ENCODE measurements at places on chromosomes 3 and 15. TPM values are rescaled to one million over a fixed set of nuclear protein-coding genes. Genes with fewer than 3 reads are reported as not detected.

LRRC58 gene
- total RNA-seq: 51.2 TPM

PATL2 gene
- 0.98 TPM for total RNA-seq

ZIC1 gene
- 21.7 TPM for total RNA-seq

OXTR gene
- total RNA-seq: 0.73 TPM
